Effector memory CD8-positive, alpha-beta T cell (primary cell): ENCODE measurements at places on chromosomes 13 and 19.

DNA sequence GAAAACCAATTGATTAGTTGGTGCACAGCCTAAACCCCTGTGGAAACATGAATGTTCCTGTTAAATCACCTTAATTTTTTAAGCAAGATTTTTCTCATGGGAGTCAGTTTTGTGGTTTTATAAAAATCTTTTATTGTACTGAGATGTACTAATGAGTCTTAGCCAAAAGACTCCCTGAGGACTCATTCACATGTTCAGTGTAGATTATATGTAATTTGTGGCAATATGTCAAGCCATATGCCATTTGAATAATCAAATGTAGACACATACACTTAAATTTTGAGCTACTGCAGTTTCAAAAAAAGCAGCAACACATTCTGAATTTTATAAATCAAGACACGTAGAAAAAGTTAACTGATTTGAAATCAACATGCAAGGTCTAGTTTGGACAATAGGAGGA lies 395.2 kb downstream of the MYO16 start:
- DNase-seq, result no peak

GRCh38 chr13:98520674-98521449 lies 56.0 kb downstream of the STK24 start:
- no peak for DNase-seq

- DNase-seq, result no peak
Observed at GRCh38 chr13:105345131-105345530, 1190.3 kb downstream of the EFNB2 start.

DNA sequence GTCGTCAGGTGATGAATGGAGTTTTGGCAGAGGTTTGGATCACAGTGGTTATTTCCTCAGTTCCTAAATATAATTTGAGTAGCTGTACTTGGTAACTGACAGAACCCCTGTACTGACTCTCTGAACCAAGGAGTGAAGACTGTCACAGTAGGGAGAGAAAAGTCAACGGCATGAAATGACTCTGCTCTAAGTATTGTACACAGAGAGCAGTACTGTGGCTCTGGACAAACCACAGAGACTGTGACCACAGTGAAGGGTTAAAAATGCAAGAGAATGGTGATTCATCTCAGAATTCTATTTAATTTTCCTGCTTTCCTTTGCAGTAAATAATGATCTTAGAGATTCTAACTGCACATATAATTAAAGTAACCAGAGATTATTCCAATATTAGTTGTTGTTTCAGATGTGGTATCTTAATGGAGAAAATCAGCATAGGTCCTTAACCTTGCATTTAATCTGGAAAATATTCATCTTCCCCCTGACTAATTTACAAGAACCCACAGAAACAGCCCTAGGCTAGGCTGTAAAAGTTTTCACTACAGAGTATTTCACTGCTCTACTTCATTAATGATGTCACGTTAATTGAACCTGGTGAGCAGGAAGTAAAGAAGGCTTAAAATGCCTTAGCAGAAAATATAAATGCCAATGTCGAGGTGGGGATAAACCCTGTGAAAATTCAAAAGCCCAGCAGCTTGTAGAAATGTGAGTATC lies 221.9 kb downstream of the LIG4 start:
- no peak for DNase-seq

DNA sequence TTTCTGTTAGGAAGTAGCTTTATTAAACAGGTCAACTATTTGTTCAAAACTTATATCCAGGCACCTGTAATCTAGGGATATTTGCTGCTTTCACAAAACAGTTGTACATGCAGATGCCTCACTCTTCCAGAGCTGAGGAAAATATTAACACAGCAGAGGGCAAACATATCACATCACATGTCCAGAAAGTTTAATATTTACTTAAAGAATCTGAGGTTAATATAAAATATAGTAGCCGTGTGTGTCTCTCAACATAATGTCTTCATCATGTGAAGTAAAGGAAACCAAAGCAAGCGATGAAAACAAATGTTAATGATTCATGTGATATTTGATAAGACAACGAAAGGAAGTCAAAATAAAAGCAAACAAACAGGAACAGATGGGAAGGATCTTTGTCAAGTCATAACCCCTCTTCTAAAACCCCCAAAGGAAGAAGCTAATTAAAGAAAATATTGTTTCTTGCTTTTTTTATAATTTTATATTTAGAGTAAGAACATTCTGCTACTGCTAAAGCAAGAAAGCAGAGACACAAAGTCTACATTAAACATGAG lies 418.8 kb downstream of the DACH1 start:
- no peak for DNase-seq

GRCh38 chr13:52644108-52644507 lies 1.9 kb downstream of the HNRNPA1L2 start:
- DNase-seq, result no peak
